T-helper 17 cell (primary cell): ENCODE measurements at places on chromosomes 13 and 19.

GRCh38 chr13:28056970-28057712, 43.2 kb downstream of the FLT3 start:
- no peak for DNase-seq

- no peak for DNase-seq
These were observed 18.7 kb downstream of the CEACAM16 start for GRCh38 chr19:44717603-44718002.

DNA sequence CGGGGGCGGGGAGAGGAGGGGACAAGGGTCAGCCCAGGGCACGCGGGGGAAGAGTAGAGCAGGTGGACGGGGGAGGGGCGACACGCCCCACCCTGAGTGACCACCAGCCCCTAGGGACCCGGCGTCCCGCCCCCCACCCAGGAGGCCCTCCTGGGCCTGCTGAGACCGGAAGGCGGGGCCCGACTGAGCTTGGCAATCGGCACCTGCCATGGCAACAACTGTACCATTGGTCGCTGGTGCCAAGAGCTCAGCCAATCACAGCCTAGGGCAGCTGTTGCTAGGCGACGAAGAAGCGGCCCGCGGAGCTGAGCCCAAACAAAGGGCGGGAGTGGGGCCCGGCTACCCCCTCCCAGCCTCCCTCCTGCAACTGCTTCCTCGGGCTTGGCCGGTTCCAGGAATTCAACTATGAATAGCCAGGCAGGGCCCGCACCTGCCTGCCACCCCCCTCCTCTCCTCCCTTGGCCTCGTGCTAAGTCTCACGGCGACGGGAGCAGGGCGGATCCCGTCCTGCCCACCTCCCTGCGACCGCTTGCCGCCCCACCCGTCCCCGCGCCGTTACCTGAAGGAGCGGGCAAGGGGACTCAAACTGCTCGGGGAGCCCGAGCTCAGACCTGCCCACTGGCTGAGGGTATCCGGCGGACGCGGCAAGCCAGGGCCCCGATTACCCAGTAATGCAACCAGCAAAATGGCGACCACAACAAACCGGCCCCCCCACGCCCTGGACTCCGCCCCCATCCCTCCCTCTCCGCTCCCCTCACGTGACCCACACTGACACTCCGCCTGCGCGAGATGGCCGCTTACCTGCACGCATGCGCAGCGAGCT, at the start of gene DYRK1B:
Gene DYRK1B, minus strand, starts transcription at position 699 of the 823 bp plus-strand sequence. CDS start 2,295 bp downstream, outside the sequence.
- peak; percentile 96 for DNase-seq

- no peak for DNase-seq
These were observed 4.6 kb upstream of the UBL3 start for GRCh38 chr13:29855009-29855408.

DNA sequence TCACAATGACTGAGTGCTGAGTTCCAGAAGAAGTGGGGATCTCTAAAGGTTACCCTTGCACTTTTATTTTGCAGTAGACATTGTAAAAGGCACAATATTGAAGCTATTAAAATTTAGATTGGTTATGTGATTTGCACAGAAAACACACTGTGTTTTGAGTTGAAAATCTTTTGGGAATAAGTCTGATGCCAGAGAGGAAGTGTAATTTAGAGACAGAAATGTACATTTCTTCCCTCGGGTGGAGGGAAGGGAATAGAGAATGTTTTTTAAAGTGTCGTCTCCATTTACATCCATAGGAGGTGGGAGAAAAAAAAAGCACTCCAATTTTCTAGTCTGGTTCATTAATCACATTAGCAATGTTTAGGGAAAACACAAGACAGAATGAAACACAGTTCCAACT, 465.8 kb downstream of the OLFM4 start:
- DNase-seq: no peak

GRCh38 chr19:28727480-28728159, 485.3 kb downstream of the UQCRFS1 start:
- peak; percentile 40 for DNase-seq

GRCh38 chr19:48844472-48844871, 8.2 kb upstream of the HSD17B14 start:
- no peak for DNase-seq

DNA sequence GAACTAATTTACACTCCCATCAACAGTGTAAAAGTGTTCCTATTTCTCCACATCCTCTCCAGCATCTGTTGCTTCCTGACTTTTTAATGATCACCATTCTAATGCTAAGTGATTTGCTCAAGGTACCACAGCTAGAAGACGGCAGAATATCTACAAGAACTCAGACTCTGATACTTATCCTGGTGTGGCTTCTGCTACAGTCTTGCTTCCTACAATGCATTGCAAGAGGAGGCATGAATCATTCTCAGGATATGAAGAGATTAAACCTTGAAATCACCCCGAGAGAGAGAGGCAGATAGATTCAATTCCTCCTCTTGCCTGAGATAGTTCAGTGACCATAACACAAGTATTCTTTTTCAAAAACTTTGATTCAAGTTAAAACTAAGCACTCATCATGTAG, 306.4 kb downstream of the TBC1D4 start:
- DNase-seq: no peak

GRCh38 chr13:109671919-109672318, 114.5 kb downstream of the IRS2 start:
- no peak for DNase-seq
